ENCODE measurements at places on chromosomes 5 and 9.

DNA sequence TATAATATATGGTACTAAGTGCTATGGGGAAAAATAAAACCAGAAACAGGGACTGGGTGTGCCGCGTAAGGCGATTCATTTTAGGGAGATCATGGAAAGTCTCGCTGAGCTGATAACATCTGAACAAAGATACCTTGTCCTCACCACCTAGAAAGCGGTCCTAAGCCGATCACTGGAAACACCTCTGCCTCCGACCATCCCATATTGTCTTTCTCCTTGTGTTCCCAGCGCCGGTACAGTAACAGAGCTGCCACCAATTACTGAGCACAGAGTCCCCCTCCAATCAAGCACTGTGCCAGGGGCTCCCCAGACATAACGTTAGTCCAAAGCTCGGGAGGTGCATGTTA is 704 bp downstream of the CCDC112 start:
- no peak for DNase-seq

GRCh38 chr5:179828756-179829421 is 8.2 kb downstream of the SQSTM1 start:
- no peak for DNase-seq

DNA sequence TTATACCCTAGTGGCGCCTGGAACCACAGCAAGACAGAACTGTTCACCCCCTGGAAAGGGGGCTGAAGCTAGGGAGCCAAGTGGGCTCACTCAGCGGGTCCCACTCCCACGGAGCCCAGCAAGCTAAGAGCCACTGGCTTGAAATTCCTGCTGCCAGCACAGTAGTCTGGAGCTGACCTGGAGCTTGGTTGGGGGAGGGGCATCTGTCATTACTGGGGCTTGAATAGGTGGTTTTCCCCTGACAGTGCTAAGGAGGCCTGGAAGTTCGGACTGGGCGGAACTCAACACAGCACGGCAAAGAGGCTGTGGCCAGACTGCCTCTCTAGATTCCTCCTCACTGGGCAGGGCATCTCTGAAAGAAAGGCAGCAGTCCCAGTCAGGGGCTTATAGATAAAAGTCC is 19.5 kb downstream of the BTNL3 start:
- DNase-seq = no peak

DNA sequence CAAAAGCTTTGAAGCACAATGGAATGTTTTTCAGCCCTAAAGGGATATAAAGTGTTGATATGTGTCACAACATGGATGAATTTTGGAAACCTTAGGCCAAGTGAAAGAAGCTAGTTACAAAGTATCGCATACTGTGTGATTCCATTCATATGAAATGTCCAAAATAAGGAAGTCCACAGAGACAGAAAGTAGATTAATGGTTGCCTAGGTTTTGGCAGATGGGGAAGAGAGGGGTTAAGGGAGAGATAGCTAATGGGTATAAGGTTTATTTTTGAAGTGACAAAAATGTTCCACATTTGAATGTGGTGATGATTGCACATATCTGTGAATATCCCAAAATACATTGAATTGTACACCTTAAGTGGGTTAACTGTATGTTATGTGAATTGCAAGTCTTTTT is 57.5 kb upstream of the MCCC2 start:
- no peak for DNase-seq

GRCh38 chr9:92771309-92771708 is 6.7 kb upstream of the BICD2 start:
- no peak for DNase-seq

DNA sequence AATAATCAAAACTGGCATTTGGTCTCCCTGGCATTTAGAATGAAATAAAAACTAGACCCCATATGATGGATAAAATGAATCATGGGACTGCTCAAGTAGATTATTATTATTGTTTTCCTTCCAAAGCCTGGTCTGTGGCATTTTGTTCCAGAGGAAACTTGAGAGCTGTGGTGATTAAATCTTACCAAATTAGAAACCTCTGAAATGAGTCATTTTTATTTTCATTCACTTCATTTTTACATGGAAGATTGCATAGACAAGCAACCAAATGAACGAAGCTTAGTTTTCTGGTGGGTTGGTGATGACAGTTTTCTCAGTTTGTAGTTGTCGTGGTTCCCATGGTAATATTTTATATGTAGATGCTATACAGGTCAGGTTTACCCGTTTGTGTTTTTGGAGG is 23.4 kb downstream of the PAM start:
- DNase-seq = no peak

DNA sequence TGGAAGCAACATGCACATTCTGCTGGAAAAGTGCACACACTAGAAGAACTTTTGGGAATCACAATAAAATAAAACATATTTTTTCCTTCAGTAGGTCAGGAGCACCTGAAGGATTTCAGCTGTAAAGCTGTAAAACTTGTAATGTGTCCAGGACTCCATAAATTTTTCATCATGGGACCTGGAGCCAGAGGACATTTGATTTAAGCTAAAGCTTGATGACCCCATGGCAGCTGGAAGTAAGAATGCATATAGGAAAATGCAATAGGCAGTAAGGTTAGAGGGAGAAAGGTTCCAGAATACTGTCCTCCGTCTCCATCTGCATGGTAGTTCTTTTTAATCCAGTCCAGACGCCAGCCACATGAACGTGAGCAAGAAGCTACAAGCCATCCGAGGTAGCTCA is 166.0 kb downstream of the ADAMTSL1 start:
- DNase-seq = peak; percentile 43

- DNase-seq = no peak
These were observed 27.9 kb upstream of the GLDC start for GRCh38 chr9:6673326-6674025.

- no peak for DNase-seq
These were observed 186.2 kb upstream of the OTULINL start for GRCh38 chr5:14395411-14395810.

DNA sequence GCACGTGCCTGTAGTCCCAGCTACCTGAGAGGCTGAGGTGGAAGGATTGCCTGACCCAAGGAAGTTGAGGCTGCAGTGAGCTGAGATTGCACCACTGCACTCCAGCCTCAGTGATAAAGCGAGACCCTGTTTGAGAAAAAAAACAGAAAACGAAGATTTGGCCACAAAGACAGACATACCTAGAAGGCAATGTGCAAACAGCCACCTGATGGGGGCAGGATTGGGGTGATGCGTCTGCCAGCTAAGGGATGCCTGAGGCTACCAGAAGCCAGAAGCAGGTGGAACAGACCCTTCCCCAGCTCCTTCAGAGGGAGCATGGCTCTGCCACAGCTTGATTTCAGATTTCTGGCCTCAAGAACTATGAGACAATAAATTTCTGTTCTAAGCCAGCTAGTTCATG is 2.9 kb downstream of the HIGD2A start:
- DNase-seq = no peak
